Islet precursor cell (in vitro differentiated cells): ENCODE measurements at places on chromosomes 3 and 15.

GRCh38 chr3:139519998-139520737 is 19.4 kb downstream of the RBP1 start:
- no peak for DNase-seq

DNA sequence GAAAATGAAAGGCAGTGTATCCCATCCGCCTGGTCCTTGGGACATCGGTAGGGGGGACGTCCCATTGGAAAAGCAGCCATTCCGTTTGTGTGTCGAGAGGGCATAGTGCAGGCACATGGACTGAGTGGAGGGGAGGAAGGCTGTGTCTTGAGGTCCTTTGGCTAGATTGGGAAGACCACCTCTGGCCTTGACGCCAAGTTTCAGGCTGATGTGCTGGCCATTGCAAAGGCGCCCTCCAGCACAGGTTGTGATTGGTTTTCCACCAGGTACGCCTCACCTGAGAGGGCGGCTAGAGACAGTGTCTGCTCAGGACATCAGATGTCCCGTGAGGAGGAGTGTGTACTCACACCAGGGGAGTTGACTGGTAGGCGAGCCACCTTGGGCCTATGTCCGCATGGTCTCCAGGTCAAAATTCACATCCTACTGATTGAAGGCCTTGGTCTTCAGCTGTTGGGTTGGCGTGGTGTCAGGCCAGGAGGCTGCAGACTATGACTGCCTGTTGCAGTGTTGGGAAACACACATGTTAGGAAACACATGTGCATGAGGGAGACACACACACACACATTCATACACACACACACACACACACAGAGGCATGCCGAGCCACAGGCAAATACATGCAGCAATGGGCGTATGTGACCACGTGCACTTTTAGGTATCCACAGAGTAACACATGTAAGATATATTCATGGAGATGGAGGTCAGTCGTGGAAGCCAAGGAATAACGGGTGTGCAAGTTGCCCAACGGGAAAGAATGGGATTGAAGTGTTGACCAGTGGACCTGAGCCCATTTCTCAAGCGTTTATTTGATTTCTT is 98.4 kb downstream of the SNRPN start:
- peak; percentile 25 for DNase-seq

- DNase-seq = no peak
Observed at GRCh38 chr3:143585720-143586456, 262.4 kb downstream of the SLC9A9 start.

GRCh38 chr3:154862265-154862664 is 217.9 kb upstream of the MME start:
- no peak for DNase-seq

DNA sequence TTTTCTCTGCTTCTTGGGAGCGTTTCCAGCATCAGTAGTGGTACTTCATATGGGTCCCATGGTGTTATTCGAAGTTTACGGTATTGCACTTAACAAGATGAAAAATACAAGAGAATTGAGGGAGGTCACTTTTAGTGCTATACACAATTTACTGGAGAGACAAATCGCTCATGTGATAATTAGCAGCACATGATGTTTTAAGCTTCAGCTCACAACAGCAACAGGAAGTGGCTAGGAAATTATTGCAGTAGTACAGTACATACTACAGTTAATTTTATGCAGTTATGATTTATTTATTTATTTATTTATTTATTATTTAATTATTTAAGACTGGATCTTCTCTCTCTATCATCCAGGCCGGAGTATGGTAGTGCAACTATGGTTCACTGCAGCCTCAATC is 14.4 kb upstream of the DCAF1 start:
- no peak for DNase-seq

- DNase-seq = no peak
Observed at GRCh38 chr3:132414841-132415240, 2.5 kb upstream of the DNAJC13 start.

DNA sequence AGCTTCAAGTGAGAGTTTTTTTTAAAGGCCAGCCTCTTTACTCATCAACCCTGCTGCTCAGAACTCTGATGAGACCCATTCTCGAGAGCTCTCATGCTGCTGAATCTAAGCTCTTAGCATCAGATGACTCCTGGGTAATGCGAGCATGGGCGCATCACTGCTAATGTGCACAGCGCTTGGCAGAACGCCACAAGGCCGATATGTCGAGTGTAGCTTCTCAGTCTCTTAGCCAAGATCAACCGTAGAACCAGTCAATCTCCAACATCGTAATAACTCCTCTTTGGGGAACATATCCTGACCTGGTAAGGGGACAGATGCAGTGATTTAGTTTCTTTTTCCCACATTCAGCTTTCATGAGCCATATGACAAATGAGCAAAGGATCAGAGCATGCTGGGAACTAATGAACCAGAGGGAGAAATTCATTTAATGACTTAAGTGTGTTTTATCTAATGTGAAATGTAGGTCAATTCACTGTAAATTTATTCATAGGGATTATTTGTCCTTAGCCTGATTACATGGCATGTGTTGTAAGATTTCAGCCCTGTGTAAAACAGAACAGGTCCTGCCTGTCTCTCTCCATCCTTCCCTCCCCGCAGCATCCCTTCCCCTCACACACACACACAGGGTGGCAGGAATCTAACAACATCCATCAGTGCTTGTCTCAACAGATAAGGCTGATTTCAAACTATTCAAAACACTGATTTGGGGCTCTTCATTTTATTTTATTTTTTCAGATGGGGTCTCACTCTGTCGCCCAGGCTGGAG is 195.4 kb upstream of the C2CD4B start:
- DNase-seq = no peak

DNA sequence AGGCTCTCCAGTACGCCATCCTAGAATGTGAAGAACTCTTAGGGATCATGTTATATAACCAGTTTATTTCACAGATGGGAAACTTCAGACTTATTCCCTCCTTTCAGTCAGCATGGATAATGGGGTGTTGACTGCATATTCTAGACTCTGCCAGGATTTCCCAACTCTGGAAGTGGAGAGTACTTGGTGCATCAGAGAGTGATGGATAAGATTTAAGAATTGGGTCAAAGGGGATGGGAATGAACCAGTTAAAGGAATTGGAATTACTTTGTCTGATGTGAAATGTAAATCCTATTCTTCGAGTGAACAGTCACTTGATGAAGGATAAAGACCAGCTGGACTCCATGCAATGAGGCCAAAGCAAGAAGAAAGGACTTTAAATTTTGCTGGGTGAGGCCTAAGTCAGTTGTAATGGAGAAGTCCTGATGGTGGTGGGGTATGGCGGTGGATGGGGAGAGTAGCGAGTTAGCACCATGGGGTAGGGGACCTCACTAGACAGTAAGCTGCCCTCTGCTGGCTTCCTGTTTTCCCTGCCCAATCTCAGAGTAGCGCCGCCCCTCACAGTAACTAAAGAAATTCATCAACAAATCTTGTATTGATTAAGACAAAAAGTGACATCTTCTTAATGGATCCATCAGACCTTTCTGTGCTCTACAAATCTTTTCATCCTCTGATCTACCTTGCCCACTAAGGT is 7.3 kb upstream of the CACNA1D start:
- DNase-seq = no peak

- no peak for DNase-seq
Observed at GRCh38 chr3:50003216-50003615, 63.3 kb downstream of the RBM6 start.

DNA sequence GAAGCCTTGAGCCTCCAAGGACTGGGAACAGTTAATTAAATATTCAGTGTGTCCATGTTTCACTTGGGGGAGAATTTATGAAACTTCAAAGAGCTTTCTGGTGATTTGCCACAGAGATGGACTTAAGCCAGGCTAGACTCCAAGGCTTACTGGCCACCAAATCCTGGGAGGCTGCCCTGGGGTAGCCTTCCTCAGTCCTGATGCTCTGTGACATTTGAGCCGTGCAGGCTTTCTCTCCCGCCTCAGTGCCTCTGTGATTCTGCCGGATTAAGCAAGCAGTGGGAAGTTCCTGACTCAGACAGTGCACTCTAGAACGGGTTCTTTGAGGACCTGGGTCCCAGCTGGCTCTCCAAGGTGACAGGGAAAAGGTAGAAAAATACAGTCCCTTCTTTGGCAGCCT is 314.7 kb upstream of the ICE2 start:
- no peak for DNase-seq

- no peak for DNase-seq
Observed at GRCh38 chr15:48358229-48359152, 27.3 kb downstream of the DUT start.

GRCh38 chr3:72401005-72401545 is 447.2 kb downstream of the SHQ1 start:
- DNase-seq = no peak

- DNase-seq = no peak
Observed at GRCh38 chr3:154583086-154583634, 153.2 kb upstream of the GPR149 start.

- DNase-seq = no peak
Observed at GRCh38 chr15:58762731-58763130, 8.4 kb upstream of the MINDY2 start.

DNA sequence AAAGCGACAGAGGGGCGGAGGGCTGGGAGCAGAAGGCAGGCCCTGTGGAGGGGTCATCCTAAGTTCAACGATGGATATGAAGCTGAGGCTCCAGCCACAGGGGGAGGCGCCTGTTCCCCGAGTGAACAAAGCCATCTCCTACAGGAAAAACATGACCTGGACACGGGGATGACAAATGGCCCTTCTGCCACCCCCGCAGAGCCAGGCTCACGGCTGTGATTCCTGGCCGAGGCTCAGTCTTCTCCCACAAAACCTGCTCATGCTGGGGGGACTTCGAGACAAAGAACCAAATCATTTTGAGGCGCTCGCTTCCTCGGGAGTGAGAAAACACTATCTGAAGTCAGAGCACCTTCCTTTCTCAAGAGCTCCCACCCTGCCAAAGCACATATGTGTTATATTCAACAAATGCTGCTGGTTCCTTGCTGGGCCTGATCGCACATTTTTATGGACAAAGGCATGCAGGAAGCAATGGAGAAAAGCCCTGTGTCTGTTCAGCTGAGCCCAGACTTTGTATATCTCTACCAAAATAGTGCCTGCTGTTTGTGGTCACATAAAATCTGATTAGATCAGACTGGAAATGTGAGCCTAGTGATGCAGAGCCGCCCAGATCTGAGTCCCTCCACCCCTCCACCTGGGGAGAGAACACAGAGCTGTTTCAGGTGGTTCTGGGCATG is 5.6 kb downstream of the RBP1 start:
- peak; percentile 59 for DNase-seq

DNA sequence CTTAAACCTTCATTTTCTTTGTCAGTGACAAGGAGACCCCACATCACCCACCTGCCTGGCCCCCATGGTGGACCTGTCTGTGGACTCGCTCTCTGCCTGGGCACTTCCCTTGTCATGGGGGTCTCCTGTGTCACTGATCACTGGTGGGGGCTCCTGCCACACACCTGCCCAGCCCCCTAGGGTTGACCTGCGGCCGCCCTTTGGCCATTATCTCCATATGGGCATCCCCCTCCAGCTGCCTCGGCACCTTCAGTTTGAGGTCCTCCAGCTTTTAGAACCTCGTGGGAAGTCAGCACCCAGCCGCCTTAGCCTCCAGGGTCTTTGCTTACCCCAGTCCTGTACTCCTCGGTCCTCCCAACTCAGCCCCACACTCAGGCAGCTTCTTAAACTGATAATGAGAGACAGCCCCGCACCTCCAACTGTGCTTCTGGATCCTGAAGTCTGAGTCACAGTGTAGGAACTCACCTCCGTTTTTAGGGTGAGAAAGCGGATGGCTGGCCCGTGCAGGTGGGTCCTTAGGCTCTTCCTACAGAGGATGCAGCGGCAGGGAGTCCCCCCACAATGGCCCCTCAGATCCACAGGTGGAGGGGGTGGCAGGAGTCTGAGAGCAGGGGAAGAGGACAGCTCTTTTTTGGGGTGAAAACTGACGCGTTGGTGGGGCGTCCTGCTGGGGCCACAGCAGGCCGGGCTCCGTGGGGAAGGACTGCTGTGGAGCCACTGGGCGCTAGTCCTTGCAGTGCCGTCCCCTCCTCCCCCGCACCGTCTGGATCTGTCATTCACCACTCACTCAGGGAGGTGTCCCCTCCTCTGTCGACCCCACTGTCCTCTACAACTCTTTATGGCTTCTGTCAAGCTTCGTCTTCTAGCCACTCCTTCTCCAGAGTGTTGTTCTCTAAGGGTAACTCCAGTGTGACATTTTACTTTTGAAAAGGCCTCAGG is 8.7 kb upstream of the PRR23E start:
- peak; percentile 45 for DNase-seq

GRCh38 chr3:170603770-170604510 is 18.1 kb upstream of the SLC7A14 start:
- DNase-seq = no peak

- DNase-seq = no peak
Observed at GRCh38 chr15:90851940-90852339, 16.4 kb upstream of the FURIN start.

DNA sequence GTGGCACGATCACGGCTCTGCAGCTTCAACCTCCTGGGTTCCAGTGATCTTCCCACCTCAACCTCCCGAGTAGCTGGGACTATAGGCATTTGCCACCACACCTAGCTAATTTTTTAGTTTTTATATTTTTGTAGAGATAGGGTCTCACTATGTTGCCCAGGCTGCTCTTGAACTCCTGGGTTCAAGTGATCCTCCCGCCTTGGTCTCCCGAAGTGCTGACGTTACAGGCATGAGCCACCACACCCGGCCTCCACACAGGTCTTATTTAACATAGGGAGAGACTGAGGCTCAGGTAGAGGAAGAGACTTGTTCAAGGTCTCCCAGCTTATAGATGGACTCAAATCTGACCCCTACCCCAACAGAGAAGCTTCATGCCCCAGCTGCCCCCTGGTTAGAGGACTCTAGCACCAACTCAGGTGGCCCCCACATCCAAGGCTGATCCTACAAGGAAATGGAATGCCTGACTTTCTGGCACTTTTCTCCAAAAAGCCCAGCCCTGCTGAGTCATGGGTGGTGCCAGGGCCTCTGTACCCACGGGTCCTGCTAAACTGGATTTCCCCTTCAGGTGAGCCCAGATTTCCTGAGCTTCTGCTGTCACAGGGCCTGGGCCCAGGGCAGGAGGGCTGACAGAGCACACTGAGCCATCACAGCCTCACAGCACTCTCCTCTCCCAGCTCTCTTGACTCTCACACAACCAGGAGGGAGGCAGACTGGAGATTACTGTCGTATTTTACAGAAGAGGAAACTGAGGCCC is 5.6 kb downstream of the TMEM40 start:
- DNase-seq = no peak

DNA sequence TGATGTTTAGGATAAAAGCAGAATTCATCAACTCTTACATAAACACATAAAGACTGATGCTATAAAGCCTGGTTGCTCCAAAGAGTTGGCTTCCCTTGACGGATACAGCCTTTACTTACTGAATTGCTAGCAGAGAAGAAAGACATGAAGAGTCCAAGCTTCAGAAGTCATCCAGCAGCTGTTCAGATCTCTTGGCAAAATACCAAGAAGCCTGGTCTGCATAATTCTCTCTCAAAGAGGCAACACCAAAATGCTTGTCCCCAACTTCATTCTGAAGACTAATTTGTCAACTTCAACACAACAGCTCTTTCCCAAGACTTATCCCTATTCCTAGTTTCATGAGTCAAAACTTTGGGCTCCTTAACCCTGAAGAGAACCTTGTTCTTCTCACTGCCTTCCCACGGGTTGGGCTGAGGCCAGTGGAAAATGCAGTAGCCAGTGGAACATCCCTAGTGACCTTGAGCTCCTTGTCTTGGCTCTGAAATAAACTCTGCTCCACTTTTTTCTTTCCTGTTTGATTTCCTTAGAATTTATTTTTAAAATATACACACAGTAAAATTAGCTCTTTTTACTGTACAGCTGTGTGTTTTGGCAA is 119.2 kb upstream of the THBS1 start:
- DNase-seq = no peak
